Stimulated activated CD8-positive, alpha-beta memory T cell treated with anti-CD3 and anti-CD28 coated beads, Interleukin-15, amount 100 ng/mL, for 48 hours (primary cell): ENCODE measurements at places on chromosomes 2 and 18.

GRCh38 chr2:194867328-194867727, 789.7 kb upstream of the SLC39A10 start:
- no peak for DNase-seq

DNA sequence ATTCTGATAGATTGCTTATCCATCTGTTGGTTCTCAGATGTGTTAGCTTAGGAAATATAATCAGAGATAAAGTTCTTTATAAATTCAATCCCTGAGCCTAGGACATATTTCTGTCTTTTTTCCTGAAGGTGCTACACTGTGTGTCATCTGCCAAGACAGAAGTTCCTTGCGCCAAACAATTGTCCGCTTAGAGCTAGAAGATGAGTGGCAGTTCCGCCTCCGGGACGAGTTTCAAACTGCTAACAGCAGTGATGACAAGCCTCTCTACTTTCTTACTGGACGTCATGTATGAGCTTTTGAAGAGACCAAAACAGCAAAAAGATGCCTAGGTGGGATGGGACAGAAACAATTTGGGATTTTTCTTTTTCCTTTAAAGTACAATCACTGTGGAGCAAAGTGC, 78.0 kb downstream of the ESCO1 start:
- no peak for DNase-seq

- DNase-seq: no peak
Observed at GRCh38 chr18:23238152-23238531, 102.9 kb downstream of the CABLES1 start.

- no peak for DNase-seq
Observed at GRCh38 chr2:185130685-185131084, 532.4 kb downstream of the ZNF804A start.

DNA sequence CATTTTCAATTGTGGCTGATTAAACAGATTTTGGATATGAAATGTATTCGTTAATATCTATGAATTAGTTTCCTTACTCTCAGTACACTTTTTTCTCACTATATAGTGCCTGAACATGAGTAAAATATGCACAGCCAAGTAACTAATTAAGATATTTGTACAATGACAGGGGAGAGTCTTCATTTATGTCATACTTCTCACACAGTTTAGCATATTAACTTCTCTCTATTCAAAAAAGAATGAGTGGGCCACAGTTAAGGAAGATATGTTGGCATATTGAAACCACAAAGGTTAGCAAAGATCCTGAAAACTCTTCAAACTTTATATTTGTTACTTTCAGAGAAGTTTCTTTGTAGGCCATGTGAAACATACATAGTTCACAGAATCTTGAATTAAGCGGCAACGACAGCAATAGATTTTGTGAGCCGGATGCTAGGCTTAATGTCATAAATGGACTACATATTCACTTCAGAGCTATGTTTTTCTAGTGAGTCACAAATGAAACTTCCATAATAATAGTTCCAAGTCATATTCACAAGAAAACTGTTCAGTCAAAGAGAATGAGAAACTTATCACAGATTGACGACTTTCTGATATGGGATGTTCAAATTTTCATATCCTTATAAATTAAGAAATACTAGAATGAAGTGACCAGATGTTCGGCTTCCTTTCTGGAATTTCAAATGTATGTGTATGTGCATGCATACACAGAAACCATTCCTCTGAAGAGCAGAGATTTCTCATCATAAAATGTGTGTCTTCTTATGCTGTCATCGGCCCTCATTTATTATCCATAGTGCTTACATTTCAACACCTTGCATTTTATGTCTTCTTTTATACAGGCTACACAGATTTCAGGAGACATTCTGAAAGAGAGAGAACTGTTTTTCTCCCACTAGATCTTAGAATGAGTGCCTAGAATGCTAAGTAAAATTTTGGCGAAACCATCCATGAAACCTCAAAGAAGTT, 584.0 kb downstream of the SATB2 start:
- DNase-seq: no peak

- DNase-seq: no peak
Observed at GRCh38 chr2:104769096-104769495, 84.8 kb upstream of the POU3F3 start.

- no peak for DNase-seq
Observed at GRCh38 chr2:193869564-193869963, 1674.8 kb upstream of the TMEFF2 start.

DNA sequence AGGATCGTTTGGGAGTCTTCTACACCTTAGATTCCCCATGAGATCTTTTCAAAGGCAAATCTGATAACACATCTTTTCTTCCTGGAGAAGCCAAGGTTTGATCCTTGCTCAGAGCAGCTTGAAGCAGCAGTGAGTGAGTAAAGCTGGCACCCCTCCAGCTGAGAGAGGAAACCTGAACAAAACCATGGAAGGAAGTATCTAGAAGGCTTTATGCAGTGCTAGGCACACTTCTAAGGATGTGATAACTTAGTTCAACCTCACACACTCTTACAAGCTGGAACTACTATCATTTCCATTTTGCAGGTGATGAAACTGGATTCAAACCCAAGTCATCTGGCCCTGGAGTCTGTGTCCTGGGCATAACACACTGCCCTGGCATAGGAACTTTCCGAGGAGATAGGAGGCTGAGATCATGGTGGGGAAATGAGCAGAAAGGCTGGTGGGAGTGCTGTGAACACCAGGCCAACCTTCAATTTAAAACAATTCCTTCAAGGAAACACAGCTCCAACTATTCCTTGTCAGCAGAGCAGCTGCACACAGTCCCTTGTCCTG, 71.2 kb downstream of the CTAGE1 start:
- DNase-seq: no peak
